NCI-H2171 (cell line): ENCODE measurements at places on chromosomes 7 and 10.

DNA sequence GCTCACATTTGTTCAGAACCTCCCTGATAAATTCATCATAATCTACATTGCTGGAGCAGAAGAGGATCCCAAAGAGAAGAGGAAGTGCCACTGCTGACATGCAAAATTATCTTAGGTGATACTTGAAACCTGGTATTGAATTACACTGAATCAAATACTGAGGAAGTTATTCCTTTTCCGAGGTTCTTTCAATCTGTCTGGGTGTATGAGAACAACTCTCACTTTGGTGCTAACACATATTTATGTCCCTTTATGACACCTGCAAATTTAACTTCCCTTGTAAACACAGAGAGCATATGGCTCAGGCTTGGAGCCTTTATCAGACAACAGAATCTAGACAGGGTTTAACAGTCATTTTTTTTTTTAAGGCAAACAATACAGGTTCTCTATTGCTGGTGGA, 131.4 kb downstream of the SRPK2 start:
- DNase-seq, result peak; percentile 75

DNA sequence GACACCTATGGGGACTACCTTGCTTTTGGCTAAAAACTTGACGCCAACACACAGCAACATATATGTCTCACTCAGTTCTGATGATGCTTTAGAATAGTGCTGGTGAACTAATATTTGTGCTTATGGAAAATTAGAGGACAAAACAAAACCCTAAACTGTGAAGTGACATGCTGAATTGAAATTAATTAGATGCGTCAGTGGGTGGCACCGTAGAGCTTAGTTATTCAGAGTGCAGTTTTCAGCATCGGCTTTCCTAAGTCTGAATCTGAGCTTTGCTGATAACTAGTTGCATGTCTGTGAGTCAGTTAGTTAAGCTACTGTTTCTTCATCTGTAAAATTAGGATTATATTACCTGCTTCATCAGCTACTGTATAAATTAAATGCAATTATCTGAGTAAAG, 245.0 kb upstream of the SORCS1 start:
- DNase-seq, result no peak

GRCh38 chr7:152894295-152895170, 135.0 kb downstream of the ACTR3B start:
- no peak for DNase-seq

- DNase-seq, result no peak
Observed at GRCh38 chr7:116259871-116260440, 49.6 kb downstream of the TES start.

DNA sequence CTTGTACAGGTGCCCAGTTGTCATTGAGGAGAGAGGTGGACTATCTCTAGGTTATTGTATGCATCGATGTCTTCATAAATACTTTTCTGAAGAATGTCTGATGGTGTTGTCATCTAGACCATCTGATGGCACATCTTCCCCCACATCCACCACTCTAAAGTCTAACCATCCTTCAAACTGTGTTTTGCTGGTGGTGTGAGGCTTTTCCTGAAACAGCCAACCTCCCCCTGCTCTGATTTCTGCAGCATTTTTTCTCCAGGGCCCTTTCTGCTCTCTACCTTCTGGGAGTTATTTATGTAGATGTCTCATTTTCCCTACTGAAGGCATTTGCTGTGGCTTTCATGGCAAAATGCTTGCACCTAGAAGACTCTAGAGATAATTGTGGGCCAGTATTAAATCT, 1.5 kb downstream of the PLCE1 start:
- DNase-seq, result no peak

- no peak for DNase-seq
Observed at GRCh38 chr7:25006276-25006675, 26.3 kb upstream of the OSBPL3 start.

GRCh38 chr7:15561835-15562234, at the start of gene AGMO:
AGMO (minus strand) TSS chr7:15562015.
- DNase-seq, result no peak

DNA sequence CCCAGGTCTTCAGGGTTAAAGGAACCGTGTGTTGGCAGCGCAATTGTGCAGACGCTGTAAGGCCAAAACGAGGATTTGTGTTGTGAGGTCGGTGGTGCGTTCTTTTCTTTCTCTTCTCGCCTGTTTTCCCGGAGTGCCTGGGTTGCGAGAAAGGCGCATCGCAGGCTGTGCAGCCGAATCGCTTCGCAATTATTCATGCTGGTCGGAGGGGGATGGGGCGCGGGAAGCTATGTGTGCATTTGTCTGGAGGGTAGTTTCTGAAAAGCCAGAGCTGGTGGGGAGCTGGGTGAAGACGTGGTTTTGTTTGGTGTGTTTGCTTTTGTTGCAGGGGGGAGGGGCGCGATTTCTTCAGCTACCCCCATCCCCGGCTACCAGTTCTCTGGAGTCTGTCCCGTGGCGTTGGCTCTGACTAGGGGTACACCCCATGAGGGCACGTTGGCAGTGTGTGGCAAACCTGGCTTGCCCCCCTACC, 2.1 kb downstream of the MXI1 start:
- no peak for DNase-seq

GRCh38 chr10:43204042-43204942, 62.6 kb downstream of the RASGEF1A start:
- no peak for DNase-seq

- no peak for DNase-seq
Observed at GRCh38 chr10:113854761-113855588, 514 bp downstream of the NHLRC2 start.

DNA sequence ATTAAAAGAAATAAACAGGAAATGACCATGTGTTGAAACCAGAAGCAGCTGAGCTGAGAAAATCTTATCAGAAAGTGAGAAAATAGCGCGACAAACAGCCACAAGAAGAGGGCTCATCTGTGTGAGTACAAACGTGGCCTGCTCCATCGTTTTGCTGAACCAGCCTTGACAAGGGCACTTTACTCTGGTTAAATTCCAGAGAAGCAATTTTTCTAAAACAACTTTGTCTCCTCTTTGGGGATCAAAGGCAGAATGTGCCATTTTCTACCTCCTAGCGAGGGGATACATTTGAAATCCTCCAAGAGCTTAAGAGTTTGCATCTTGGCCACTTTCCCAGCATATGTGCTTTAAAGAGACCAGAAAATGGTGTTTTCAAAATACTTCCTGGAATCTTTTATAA, 51.3 kb upstream of the VIPR2 start:
- DNase-seq, result no peak

DNA sequence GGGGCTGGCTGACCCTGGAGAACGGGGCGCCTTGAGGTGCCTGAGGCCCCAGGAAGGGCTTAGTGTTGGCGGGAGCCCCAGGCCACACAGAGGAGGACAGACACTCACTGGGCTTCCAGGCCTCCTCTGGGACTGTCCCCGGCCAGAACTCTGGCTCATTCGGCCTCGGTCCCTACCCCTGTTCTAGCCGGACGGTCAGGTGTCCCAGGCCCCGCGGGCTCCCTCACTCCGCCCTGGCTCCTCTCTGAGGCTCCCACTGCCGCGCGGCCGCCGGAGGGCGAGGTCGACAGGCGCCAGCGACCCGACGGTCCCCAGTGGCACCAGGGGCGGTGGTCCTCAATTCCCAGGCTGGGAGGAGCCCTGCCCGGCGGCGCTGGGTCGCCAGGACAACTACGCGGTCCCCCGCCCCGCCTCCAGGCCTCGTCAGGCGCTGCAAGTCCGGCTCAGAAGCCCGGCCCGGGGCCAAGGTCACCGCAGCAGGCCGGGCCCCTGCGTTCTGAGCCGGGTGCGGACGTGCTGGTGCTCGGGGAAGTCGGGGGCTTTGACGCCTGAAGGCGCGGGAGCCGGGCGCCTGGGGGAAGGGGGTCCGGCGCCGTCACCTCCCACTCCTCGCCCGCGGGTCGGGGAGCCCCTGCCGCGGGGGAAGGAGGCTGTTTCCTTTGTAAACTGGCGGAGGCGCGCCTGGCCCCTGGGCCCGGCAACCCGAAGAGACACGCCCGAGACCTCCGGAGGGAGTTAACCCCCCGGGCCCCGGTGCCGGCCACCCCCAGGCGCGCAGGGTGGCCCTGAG, 1.1 kb upstream of the PWWP2B start:
- no peak for DNase-seq

GRCh38 chr7:159103382-159104187, 41.1 kb downstream of the VIPR2 start:
- no peak for DNase-seq
